ENCODE measurements at places on chromosomes 2 and 18.
A peak's percentile ranks its signal among the peaks of the same experiment; 100 is the strongest.

- DNase-seq, result peak; percentile 48
Observed at GRCh38 chr2:142867136-142867535, 10.3 kb upstream of the KYNU start.

- DNase-seq, result no peak
Observed at GRCh38 chr2:145503511-145503910, 983.6 kb upstream of the ZEB2 start.

GRCh38 chr18:70330887-70331286 is 42.0 kb downstream of the SOCS6 start:
- DNase-seq, result no peak

DNA sequence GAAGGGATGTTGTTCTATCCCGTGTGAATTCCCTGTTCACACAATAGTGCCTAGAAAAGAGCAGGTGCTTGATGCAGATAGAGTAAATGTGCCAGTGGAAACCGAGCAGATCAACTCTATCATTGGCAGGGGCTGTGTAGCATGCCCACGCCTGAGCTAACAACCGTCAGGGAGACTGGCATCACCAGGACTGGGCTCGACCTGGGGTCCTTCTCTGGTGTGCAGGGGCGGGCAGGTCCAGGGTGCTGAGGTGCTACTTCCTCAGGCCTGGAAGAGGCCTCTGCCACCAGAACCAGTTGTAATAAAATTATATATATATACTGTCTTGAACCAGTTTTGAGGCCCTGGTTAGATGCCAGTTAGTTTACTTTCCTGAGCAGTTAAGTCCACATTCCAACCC is 11.8 kb upstream of the MAL start:
- no peak for DNase-seq

GRCh38 chr2:55883357-55883756 is 40.2 kb downstream of the EFEMP1 start:
- DNase-seq, result no peak

GRCh38 chr2:4300616-4301015 is 597.2 kb downstream of the DCDC2C start:
- DNase-seq, result no peak

DNA sequence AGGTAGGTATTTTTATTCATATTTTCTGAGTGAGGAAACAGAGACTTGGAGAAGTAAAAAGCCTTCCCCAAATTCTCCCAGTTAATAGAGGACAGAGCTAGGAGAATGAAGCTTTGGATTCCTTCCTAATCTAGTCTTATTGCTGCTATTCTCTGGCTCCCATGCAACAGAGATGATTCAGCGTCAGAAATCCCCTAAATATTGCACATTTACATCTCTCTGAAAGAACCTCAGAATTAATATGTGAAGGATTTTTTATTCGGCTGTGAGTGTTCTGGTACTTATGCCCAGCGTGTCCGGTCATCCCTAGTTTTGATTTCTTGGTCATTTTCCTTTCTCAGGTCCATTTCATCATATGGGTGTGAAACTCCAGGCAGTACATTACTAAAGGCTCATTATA is 91.2 kb upstream of the SESTD1 start:
- no peak for DNase-seq

DNA sequence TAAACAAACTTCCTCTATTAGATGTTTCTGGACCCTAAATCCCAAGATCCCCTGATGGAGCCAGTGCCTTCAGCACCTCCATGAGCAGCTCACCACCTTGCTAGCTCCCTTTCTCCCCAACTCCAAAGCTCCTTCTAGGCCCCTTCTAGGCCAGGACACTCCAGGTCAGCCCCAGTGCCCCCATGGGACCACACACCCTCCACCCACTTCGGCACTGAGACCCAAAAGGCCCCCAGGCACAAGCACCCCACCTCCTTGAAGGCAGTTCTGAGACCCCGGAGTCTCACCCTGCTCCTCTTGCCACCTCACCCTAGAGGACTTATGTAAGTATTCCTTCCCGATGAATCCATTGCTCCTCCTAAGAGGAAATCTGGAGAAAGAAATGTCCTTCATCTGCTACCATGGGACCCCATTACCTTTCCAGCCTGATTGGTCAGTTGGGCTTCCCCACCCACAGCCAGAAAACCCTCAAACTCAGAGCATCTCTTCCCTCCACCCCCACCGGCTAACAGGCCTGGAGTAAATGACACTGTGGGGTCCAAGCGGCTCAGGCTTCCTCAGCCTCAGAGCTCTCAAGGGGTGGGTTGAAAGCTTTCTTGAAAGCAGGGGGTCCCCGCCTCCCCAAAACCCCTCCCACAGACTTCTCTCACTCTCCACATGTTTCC is 9.8 kb upstream of the ARMC9 start:
- DNase-seq, result no peak

- no peak for DNase-seq
Observed at GRCh38 chr18:78635093-78635800, 344.4 kb upstream of the SALL3 start.

DNA sequence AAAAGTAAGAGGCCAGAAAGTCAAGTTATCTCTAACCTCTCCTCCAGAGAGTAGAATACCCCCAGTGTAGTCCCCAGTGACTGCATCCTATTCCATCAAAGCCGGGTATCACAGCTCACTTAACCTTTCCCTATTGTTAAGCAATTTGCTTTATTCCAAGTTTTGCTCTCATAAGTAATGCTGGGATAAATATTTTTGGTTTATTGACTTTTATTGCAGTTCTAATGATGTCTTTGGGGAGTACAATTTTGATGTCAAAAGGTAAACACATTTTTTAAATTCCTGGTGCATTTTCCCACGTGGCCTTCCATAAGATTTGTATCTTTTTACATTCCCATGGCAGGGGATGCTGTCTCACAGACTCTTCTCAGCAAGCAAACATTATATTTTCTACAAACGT is 43.3 kb downstream of the CMPK2 start:
- DNase-seq, result no peak

GRCh38 chr18:70288851-70289328 is at the start of gene SOCS6:
TSS of gene SOCS6 (plus strand) at chr18:70289045. CDS start at chr18:70324669, 35,624 bp downstream.
- peak; percentile 63 for DNase-seq

- no peak for DNase-seq
Observed at GRCh38 chr2:160345071-160345764, 145.1 kb upstream of the ITGB6 start.

GRCh38 chr18:41761333-41762018 is 193.6 kb upstream of the PIK3C3 start:
- DNase-seq, result peak; percentile 80

DNA sequence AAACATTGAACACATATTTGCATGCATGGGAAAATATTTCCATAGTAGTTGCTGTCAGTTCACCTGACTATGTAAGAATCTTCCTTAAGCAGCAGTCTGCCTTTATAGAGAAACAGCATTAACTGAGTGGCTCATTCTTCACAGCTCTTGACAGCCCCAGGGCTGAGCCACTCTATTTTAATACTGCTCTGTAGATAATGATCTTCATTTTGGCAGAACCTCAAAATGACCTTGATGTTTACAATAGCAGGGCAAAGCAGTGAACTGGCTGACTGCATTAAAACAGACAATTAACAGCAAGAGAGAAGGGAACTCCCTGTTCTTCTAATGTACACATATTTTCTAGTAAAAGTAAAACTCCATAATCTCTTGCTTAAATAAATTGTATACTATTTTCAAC is 580.6 kb upstream of the SOX11 start:
- DNase-seq, result peak; percentile 60

DNA sequence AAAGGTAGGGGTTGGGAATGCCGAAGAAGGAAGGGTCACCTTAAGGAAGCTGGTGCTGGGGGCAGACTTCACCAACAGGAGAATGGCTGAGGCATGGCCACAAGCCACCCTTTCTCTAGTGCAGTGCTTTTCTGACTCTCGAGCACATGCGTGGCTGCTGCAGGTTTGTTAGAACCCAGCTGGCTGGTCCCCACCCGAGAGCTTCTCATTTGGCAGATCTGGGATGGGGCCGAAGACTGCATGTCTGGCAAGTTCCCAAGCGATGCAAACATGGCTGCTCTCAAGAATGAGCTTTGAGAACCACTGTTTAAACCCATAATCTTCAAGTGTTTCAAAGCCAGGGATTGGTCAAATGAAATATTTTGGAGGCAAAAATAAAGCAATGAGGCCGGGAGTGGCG is 63.2 kb downstream of the LONRF2 start:
- DNase-seq, result no peak

DNA sequence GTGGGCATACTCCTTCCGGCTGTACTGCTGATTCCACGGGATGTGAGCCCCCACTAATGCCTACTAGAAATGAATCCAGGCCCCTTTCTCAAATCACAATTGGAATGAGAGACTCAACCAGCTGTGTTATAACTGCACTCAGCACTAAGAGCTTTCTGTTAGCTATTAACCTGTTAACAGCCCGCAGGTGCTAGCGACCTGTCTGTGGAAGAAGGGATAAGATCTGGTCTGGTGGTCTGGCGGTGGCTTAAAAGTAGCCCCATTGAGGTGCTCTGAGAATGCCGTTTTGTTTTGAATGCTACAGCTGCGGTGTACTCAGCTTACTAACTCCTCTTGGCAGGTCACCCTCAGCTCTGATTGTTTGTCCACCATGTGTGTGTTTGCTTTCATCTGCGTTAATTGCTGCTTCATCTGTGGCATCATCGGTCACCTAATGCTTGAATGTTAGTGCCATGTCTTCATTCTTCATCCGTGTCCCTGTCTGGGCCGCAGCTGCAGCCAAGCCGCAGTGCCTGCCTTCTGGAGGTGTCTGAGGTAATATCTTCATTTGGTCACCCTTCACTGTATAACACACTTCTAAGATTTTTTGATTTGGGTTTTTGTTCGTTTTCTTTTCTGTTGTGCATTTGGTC is 16.3 kb downstream of the RAB12 start:
- no peak for DNase-seq

DNA sequence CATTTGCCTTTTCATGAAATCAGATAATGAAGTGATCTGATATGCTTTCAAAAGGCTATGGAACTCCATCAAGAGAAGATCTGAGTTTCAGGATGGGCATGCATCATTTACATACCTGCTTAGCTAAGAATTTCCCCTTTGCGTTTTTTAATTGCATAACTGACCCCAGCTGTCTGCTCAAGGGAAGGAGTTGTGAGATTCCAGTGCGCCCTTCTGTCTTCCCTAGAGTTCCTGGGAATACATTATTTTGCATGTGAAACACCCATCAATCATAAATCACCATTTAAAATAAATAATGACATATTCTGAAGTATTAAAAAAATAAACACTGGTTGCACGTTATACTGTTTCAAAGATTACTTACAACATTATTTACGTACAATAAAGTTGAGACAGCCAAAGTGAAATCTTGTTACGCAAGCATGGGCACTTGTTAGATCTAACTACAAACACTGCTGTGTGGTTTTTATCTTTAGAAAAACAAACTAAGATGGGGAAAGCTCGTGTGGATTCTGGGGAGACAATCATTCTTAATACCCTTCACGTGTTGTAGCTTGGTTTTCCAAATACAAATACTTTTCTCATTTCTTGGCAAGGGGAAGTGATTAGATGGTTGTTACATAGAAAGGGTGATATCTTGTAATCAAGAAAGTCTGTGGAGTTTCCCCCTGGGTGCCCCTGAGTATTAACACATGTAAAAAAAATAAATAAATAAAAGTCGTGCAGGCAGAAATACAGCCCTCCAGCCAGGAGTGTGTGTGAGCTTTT is 125.7 kb upstream of the LMAN1 start:
- peak; percentile 14 for DNase-seq

DNA sequence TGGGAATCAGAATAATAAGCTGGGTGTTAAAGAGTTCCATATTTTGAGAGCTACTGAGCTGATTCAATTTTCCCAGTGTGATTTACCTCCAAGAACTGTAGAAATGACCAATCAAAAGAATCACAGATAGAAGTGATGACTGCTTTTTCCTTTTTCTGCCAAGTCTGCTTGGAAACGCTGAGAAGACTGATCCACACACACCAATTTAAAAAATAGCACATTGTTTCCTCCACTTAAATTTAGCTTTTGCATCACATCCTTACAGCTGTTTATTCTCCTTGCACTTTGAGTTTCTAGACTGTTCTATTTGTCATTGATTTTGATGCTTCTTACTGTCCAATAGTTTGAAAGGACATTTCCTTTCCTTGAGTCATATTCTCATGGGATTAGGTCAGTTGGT is 590.3 kb upstream of the CHAC2 start:
- DNase-seq, result no peak

GRCh38 chr2:240582781-240583180 is 3.8 kb upstream of the CAPN10 start:
- DNase-seq, result no peak

- no peak for DNase-seq
Observed at GRCh38 chr2:108884619-108885018, 98.0 kb downstream of the CCDC138 start.

- no peak for DNase-seq
Observed at GRCh38 chr2:159410276-159410675, 123.8 kb upstream of the WDSUB1 start.

GRCh38 chr2:198883604-198884003 is 574.1 kb downstream of the SATB2 start:
- no peak for DNase-seq

GRCh38 chr2:241188361-241189092 is at the start of gene ANO7:
TSS of gene ANO7 (plus strand) at chr2:241188677. CDS start at chr2:241190064, 1,387 bp downstream.
- peak; percentile 5 for DNase-seq

DNA sequence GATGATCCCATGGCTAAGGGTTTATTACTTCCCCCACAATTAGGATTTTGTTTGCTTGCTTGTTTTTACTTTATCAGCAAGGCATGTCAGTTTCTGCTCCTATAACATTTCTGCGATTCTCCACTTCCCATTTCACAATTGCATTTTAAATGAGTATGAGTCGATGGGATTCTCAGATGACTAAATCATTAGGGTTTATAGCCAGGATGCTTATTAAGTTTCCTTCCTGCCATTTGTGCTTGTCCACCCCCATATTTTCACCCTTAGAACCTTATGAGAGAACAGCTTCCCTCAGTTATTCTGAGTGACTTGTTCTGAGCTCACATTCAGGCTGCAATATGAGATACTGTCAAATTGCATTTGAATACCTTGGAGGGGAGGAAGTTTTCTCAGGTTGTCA is 37.9 kb upstream of the C1GALT1C1L start:
- peak; percentile 51 for DNase-seq

- DNase-seq, result no peak
Observed at GRCh38 chr2:201574766-201575165, 68.5 kb downstream of the TMEM237 start.

- DNase-seq, result no peak
Observed at GRCh38 chr2:73307720-73308119, 14.4 kb upstream of the EGR4 start.

GRCh38 chr2:223232896-223233295 is 180.9 kb downstream of the KCNE4 start:
- DNase-seq, result no peak

DNA sequence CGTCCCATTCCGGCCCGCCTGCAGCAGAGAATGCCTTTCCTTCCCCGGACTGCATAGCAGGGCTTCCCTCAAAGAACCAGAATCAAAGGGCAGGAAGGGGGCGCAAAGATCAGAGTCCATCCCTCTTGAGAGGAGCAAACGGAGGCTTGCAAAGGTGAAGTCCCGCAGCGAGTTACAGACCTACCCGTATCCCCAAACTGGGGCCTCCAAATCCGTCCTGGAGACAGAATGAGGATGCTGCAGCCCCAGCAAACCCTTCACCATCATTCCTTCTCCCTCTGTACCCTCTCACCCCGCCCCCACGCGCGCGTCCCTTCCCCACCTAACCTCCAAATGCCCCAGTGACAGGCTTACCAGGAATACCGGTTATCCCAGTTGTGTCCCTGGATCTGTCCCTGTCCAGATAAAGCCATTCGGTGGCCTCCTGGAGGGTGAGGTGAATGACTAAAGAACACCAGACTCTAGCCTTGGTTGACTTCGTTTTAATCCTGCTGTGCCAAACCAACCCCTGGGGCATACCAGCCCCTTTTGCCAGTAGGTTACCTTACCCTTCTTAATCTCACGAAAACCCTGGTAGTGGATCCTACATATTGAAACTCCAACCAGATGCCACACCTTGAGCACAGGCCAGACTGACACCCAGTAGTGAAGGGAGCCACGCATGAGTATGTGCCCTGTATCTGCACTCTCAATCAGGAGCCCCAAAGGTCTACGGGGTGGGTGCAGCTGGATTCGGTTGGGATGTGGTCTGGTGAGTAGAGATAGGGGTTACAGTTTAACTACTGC is 961 bp upstream of the SLC40A1 start:
- peak; percentile 24 for DNase-seq

Data from PC-3 (cell line).